Urinary bladder (tissue), 4 donors: ENCODE measurements at places on chromosomes 6 and 20.

GRCh38 chr6:29720863-29721262, 2.4 kb upstream of the HLA-F start:
- no peak for DNase-seq

GRCh38 chr6:16849280-16849987, 88.2 kb upstream of the ATXN1 start:
- peak; percentile 26 for DNase-seq

- no peak for DNase-seq
Observed at GRCh38 chr6:129476810-129477209, 233.2 kb downstream of the ARHGAP18 start.

DNA sequence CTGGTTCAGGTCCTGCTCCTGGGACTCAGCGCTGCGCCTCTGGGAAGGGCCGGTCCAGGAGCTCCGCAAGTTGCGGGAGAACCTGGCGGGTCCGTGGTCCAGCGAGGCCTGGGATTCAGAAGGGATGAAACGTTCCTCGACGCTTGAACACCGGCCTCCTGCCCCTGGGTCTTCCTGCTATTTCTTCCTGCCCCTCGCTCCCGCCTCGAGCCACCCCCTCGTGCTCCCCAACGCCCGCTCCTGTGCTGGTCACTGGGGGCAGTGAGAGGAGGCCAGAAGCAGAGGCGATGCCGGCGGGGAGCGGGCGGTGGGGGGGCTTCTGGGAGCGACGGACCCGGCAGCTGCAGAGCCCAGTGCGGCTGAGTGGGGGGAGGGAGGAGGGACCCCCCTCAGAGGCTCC, 20.8 kb upstream of the KIF25 start:
- DNase-seq: no peak

- no peak for DNase-seq
Observed at GRCh38 chr6:163404825-163405265, 9.7 kb upstream of the QKI start.

GRCh38 chr6:108446629-108447150, 114.0 kb upstream of the FOXO3 start:
- no peak for DNase-seq

- no peak for DNase-seq
Observed at GRCh38 chr6:166105341-166106075, 62.1 kb downstream of the TBXT start.

GRCh38 chr6:16413399-16413798, 175.0 kb downstream of the GMPR start:
- no peak for DNase-seq

DNA sequence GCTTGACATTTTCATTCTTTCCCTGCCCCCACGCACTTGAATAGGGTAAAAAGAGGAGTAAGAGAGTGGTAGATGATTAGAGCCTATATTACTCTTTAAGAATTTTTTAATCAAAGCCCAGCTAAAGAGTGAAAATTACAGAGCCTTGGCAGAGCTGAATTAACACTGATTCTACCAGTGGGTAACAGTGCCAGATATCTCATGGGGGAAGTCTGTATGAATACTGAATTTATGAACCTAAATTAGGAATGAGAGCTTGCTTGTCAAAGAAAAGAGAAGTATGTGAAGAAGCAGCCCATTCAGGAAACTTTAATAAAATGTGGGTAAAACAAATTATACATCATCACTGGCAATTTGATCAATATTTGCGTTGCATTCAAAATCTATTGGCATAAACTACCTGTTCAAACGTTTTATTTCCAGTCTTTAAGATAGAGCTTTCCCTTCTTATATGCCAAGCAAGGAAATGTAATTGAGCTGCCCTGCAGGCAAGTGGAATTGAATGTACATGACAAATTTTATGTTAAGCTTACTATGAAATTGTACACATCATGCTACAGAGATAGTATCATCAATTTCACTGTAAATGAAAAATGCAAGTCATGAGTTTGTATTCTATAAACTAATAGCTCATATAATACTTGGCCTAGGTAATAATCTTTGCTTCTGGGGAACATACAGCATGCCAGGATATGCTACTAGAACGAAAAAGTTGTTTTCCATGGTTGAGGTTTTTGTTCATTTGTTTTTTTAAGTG, 14.5 kb downstream of the SOBP start:
- no peak for DNase-seq

GRCh38 chr6:30450548-30450908, 38.8 kb upstream of the HLA-E start:
- DNase-seq: no peak

- no peak for DNase-seq
Observed at GRCh38 chr6:106381223-106381622, 20.7 kb downstream of the CRYBG1 start.

DNA sequence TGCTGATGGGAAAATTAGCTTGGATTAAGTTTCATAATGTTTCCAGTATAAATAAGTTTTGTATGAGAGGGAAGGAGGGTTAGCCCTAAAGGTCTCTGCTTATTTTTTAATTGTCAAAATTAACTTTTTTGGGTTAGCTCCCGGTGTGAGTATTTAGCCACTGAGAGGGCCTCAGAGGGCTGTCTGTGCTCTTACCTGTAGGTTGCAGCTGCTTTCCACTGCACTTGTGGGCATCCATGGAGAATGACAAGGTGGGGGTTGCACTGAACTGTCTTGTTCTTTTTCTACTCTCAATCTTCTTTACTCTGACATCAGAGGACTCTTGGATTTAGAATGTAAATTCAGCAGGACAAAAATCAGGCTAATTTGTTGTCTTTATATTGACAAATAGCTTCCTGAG, 81.4 kb downstream of the CD164 start:
- DNase-seq: no peak

GRCh38 chr6:21965953-21966539, 330.8 kb downstream of the PRL start:
- no peak for DNase-seq

DNA sequence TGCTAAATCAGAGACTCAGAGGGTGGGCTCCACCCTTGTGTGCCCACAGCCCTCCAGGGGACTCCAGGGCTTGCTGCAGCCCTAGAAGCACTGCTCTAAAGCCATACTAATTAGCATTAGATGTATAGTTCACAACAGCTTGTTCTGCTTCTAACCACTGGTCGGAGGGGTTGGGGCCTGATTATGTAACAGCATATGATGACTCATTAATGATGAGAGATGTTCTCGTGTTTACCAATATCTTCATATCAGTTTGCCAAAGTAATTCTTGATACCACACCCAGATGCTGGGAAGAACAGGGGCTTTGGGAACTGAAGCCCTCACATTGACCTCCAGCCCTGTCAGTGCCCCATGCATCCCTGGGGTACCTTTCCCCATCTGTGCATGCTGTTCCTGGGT, 104.1 kb upstream of the FOXA2 start:
- no peak for DNase-seq
